NCI-H1417 treated with DMSO at 0.1 percent for 48 hours (cell line): ENCODE measurements at places on chromosomes 7 and 10.

DNA sequence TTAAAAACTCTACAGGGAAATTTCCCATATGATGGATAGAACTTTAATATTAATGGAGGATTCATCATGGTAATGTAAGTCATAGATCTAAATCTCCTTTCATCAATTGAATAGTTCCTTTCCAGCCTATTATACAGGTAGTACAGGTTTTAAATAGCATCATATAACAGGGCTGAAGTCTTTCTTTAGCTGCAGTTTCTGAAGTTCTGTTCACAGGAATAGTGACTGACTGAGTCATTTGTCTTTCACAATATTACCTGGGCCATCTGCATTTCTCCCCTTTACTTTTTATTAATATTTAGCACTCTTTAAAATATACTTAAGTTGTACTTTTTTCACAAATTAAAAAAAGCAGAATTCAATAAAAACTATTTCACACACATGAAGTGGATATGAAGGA, 12.6 kb upstream of the NPVF start:
- no peak for DNase-seq

GRCh38 chr10:100858747-100859483, 53.8 kb upstream of the SLF2 start:
- no peak for DNase-seq

GRCh38 chr10:110501142-110501937, 3.6 kb downstream of the DUSP5 start:
- no peak for DNase-seq

DNA sequence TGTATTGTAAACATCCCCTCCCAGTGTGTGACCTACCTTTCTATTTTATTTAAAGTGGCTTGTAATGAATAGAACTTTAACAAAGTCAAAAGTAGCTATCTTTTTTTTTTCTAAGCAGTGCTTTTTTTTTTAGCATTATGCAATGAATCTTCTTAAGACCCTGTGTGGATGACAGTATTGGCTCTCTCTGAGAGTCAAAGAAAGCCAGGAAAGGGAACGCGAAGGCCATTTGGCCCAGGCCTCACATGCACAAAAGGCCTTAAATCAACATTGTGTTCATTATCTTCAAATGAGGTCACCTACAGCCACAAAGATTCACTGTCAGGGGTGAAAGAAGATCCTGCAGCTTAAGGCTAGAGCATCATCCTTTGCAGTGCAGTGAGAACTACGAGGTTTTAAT, 721.5 kb downstream of the GRID1 start:
- DNase-seq, result no peak

- DNase-seq, result no peak
These were observed 178.7 kb downstream of the AHR start for GRCh38 chr7:17477182-17477581.

DNA sequence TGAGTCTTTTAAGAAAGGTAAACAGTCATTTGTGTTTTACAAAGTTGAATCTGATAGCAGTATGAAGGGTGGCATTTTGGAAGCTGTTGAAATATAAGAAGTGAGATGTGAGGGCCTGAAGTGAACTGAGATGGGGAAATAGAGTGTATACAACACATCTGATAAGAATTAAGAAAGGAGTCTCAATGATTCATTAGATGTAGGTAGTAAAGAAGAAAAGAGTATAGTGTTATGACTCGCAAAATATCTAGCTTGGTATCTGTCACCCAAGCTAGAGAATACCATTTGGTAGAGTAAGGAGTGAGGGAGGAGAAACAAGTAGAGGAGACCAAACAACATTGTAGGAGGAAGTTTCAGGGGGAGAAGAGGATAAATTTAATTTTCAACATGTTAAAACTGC, 5.3 kb downstream of the PTPN12 start:
- DNase-seq, result no peak

DNA sequence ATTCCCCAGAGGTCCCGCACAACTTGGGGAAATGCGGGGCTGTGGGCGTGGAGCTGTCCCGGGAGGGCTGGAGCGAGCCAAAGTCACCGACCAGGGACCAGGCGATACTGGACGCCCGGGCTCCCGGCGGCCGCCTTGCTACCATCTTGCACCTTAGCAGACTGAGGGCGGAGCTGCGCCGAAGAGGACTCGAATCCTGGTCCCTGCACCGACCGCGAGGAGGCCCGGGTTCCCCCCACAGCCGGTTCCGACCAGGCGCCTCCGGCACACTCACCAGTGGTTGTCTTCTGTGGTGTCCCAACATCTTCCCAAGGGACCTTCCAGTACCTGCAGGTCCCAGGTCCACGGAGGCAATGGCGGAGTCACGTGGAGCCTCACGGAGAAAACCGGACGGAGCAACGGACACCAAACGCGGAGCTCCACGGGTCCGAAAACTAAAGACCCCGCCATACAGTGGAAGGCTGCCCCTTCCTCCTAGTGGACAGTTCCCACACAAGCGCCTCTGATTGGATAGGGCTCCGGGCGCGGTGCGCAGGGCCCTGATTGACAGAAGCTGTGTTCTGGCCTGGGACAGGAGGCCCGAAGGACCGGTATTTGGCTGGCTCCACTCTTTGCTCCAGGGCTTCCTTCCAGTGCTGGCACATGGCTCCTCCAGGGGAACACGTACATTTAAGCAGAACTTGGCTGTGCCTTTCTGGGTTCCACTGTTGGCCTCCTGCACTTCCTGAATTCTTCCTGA, 124.6 kb upstream of the ZNF479 start:
- DNase-seq, result no peak
